ENCODE measurements at places on chromosomes 5 and 9. TPM values are rescaled to one million over a fixed set of nuclear protein-coding genes. Genes with fewer than 3 reads are reported as not detected.

The TMEM161B gene
- 18.1 TPM for total RNA-seq

The TSSK1B gene
- total RNA-seq: 0.64 TPM

The PCDHB7 gene
- total RNA-seq: under 0.01 TPM

The SVEP1 gene
- total RNA-seq: 81.2 TPM

The C6 gene
- not detected for total RNA-seq

The PCDHGB4 gene
- 11.0 TPM for total RNA-seq

The F2RL2 gene
- 29.8 TPM for total RNA-seq

The OR13C2 gene
- not detected for total RNA-seq

The LTC4S gene
- total RNA-seq: not detected

The RNF224 gene
- total RNA-seq: not detected

The TRAF1 gene
- total RNA-seq: 0.86 TPM

The TAF11L6 gene
- not detected for total RNA-seq

The SPINK6 gene
- total RNA-seq: not detected

DNA sequence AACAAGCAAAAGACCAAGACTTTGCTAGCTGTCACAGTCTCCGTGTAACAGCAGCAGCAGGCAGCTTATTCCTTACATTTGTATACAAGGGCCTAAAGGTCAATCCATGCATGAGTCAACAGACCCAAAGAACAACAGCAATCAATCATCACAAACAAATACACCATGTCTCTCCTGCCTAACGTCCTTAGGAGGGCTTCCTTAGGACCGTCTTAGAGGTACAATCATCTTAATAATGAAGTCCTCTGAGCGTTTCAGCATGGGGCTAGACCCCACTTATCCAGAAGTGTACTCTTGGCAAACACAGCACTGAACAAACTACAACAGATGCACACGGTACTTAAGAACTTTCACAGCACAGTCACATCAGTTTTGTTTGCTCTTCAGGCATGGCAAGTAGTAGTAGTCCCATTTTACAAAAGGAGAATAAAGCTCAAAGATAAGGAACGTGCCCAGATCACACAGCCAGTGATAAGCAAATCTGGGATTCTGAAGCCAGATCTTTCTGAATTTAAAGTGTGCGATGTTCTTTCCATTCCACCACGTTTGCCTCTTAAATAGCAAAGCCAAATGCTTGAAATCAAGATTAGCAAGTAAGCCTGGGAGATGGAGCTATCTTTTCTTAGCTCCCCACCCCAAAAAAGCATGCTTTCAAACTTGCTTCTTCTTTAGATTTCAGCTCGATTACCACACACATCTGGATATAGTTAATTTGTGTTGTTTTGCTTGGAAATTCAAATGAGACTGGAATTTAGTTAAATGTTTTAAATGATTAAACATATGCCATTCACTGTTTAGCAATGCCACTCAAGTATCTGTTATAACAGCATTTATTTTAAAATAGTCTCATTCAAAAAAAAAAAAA is 24.2 kb downstream of the PSMB7 start:
- DNase-seq: peak; percentile 58

DNA sequence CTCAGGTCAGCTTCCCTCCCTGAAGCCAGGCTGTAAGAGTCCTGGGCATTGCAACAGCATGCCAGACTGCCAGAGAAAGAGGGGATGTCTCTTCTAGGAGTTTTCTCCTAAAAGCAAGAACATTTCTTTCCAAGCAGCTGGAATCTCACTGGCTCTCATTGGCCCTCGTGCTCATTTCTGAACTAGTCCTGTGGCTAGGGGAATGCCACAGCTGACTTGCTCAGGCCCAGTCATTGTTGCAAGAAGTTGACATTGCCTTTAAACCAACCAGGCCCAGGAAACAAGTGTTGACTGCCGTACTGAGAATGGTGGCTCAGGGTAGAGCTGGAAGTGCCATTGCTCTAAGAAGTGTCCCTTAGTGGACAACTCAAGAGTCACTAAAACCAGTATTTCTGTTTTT is 15.0 kb upstream of the CEP120 start:
- no peak for DNase-seq

- peak; percentile 29 for DNase-seq
Observed at GRCh38 chr9:107738789-107739188, 249.2 kb upstream of the KLF4 start.

DNA sequence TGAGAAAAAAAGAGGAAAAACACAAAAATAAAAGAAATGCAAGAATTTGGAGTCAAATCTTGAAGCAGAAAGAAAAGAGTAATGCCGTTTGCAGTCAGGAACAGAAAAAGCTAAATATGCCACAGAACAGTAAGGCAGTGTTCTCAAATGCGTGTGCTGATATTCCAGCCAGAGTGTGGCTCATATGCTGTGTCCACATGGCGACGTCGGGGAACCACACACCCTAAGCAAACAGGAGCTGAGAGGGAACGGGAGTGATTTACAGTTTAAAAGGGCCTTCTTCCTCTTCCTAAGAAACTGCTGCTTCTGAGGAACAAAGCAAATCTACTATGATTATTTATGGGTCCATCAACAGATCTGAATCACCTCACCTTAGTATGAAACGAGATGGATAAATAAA is 42.7 kb downstream of the DDX31 start:
- DNase-seq: no peak

GRCh38 chr5:171342362-171343111 is 33.5 kb downstream of the TLX3 start:
- peak; percentile 68 for DNase-seq

DNA sequence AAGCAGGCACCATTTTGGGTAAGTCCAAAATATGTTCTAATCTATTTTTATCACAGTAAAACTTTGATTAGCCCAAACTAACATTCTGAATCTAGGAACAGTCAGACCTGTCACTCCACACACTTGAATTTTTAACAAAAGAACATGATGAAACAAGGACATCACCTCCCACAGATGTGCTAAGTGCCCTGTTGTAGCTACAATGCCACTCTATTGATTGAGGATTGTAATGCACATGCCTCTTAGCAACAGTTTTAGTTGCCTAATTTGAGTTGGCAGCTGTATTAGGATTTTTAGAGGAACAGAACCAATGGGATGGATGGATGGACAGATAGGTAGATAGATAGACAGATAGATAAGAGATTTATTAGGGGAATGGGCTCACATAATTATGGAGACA is 20.3 kb upstream of the RNF20 start:
- no peak for DNase-seq

- DNase-seq: no peak
Observed at GRCh38 chr5:145471831-145472612, 363.1 kb downstream of the PRELID2 start.

- DNase-seq: no peak
Observed at GRCh38 chr5:17364987-17365810, 132.8 kb upstream of the TAF11L2 start.

- DNase-seq: no peak
Observed at GRCh38 chr5:8114597-8115266, 245.8 kb downstream of the MTRR start.

DNA sequence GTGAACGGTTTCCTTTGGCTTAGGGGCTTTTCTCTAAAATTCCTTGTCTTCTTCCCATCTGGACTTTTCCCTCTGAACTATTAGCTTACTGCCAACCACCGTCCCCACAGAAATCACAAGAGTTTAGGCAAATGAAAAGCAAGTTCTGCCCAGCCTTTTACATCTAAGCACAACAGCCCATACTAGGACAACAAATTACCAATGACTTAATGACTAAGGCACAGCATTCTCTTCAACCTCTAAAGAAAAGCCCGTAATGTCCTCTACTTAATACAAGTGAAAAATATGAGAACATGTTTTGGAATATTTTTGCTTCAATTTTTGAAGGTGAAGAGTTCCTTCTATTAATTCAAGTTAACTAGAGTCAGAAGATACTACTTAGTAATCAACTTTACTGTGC is 1.2 kb downstream of the ZBTB5 start:
- no peak for DNase-seq

DNA sequence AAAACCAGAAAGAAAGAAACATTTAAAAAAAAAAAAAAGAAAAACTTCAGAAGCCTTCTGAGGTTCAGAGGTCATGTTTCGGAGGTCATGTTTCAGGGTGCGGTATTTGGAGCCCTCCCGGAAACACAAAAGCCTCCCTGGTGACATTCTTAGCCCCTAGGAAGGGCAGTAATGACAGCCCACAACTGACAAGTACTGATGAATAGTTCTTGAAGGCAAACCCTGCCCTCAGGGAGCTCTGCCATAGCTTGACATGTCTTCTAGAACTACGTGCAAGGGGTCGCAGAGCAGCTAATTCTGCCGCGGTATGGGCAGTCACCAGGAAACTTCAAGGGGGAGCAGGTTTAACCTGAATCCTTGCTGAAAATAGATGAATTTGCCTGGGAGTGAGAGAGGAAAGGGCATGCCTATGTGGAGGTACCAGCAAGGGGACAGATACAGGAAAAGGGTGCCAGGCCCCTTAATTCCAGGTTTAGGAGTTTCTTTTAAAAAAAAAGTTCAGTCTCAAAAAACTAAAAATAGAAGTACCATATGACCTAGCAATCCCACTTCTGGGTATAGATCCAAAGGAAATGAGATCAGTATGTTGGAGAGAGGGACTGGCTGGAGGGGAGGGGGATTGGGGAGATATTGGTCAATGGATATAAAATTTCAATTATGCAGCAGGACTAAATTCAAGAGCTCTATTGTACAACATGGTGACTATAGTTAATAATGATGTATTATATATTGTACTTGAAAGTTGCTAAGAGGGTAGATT is 98.4 kb downstream of the C9orf152 start:
- DNase-seq: no peak

DNA sequence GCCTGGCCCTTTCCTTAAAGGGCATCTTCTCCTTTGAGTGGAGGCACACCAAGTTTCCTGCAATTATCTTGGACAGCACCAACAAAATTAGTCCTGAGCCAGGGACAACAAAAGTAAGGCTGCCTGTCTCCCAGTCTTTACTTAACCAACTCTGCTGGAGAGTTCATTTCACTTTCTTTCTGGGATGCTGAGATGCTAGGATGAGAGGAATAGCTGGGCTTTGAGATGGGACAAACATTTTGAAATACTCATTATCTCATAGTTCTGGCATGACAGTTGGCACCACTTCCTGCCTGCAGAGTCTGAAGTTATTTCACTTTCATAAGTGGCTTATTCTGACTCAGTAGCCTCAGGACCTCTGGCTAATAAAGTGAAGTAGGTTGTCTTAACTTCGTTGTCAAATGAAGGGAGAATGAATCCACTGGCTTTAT is 157.0 kb downstream of the C9orf152 start:
- DNase-seq: peak; percentile 93

GRCh38 chr9:73892335-73892734 is 604.8 kb upstream of the RORB start:
- DNase-seq: no peak

DNA sequence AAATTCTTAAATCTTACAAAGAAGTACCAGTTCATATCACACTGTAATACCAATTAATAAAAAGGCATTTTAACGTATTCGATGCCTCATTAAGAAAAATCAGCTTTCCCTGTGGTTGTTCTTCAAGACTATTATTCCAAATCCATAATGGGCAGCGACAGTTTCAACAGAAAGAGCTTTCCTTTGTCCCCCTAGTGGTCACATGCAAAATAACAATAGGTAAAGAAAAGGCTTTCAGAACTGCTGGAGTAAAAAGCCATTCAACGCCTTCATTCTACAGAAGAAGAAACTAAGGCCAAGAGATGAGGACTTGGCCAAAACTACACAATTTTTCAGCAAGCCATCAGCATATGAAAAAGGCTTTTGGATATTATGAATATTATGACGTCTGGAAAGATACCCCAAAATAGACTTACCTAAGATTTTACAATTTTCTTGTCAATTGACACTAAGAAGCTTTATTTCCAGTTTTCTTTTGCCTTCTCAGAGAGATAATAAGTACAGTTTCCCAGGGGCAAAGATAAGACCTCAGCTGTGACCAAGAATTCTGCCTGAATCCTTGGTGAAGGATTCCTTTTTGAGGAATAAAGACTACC is 6.7 kb upstream of the CDH6 start:
- peak; percentile 27 for DNase-seq

DNA sequence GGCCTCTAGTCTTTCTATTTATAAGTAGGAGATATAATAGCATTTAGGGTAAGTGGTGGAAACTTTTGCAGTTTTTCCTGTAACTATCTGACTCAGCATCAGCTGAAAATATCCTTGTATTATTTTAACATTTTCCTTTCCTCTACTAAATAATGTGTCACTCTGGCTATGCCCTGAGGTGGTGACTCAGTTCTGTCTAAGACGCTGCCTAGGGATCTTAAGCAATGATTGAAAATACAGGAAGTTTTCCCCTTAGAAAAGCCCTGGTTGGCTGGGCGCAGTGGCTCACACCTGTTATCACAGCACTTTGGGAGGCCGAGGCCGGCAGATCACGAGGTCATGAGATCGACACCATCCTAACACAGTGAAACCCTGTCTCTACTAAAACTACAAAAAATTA is 9.3 kb upstream of the EDIL3 start:
- DNase-seq: no peak

- no peak for DNase-seq
Observed at GRCh38 chr5:155546075-155546474, 532.5 kb downstream of the KIF4B start.

DNA sequence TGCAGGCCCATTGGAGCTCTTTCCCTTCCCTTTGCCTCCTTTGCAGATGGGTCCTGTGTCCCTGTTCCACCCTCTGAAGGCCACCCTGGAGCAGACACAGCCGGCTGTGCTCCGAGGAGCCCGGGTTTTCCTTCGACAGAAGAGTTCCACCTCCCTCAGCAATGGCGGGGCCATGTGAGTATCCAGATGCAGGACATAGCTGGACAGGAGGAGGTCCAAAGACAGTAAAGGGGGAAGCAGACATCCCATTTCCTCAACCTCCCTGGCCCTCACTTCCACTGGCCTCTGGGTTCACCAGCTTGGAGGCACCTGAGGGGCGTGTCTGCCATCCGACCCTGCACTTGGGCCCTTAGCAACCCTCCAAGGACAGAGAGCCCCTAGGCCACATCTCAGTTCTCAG is 237.9 kb downstream of the CACNA1B start:
- no peak for DNase-seq

GRCh38 chr9:117091529-117091928 is 323.3 kb downstream of the ASTN2 start:
- DNase-seq: no peak

DNA sequence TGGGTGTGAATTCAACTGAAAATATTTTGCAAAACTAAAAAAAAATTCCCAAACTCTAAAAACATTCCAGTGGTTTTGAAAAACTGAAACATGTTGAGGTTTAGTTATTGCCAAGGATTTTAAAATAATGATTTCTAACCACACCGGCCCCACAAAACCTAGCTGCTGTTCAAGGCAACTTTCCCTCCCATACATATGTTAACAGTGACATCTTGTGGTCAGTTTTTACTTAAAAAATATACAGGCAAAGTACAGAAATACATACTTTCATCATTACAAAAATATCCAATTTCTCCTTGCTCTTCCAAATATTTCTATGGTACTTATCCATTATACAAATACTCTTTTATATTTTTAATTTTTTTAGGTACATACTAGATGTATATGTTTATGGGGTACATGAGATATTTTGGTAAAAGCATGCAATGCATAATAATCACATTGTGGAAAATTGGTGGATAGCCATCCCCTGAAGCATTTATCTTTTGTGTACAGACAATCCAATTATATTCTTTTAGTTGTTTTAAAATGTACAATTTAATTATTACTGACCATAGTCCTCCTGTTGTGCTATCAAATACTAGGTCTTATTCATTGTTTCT is 34.4 kb upstream of the MRPS30 start:
- DNase-seq: peak; percentile 65

Measured in fibroblast of villous mesenchyme (primary cell).